ENCODE measurements at places on chromosomes 16 and 17.

DNA sequence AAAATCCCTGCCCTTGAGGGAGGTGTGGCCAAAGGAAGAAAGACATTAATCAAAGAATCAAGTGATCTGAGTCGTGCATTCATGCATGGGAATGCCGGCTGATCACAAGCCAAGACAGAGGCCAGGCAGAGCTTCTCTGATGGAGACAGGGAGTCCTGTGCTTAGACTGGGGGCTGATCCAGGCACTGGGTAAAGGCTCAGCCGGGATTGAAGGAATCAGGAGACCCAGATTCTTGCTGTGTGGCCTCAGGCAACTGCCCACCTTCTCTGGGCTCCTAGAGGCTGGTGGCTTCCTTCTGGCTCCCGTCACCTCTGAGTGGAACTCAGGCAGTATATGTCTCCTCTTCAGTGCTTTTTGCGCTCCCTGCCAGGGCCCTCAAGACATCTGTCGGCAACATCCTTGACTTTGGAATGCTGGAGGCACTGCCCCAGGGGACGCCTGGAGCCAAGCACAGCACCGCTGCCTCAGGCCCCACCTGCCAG is 17.7 kb downstream of the RAI1 start:
- DNase-seq, result no peak

- DNase-seq, result no peak
Measured at GRCh38 chr16:84570739-84571403, 47.0 kb downstream of the COTL1 start.

DNA sequence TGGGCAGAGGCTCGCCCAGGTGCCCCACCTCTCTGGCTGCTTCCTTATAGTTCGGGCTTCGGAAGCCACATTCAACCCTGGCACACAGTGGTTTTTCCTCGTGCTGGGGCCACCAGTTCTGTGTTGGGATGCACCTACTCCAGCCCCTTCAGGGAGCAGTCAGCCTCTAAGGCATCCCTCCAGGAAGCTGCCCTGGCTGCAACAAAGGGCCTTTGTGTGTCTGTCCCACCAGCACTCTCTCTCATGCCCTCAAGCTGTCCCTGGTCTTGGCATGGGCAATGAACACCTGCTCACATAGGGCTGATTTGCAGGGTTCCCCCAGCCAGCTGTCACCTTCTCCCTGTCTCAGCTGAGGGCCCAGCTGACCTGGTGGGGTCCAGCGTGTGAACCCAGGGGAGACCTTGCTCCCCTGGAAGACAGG is 754 bp upstream of the NOXO1 start:
- no peak for DNase-seq

DNA sequence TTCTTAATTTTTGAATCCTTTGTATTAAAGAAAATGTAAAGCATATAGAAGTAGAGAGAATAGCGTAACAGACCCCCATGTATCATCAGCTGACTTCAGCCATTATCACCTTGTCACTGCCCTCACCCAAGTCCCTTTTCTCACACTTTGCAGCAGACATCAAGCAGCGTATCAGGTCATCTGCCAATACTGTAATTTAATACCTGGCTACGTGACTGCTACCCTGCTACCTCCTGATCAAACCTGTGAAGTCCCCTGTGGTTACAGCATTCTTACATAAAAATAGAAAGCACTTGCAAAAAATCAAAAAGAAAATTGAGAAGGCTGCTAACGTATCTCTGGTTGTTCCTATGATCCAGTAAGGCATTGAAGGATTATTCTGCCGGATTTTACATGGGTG is 96.4 kb downstream of the PLCG2 start:
- no peak for DNase-seq

GRCh38 chr17:1907216-1907631 is 77.4 kb downstream of the RPA1 start:
- DNase-seq, result no peak

Data from T-helper 1 cell (primary cell).